ENCODE measurements at places on chromosomes 11 and 22.

GRCh38 chr11:45501392-45502225, 163.8 kb downstream of the CHST1 start:
- no peak for DNase-seq

DNA sequence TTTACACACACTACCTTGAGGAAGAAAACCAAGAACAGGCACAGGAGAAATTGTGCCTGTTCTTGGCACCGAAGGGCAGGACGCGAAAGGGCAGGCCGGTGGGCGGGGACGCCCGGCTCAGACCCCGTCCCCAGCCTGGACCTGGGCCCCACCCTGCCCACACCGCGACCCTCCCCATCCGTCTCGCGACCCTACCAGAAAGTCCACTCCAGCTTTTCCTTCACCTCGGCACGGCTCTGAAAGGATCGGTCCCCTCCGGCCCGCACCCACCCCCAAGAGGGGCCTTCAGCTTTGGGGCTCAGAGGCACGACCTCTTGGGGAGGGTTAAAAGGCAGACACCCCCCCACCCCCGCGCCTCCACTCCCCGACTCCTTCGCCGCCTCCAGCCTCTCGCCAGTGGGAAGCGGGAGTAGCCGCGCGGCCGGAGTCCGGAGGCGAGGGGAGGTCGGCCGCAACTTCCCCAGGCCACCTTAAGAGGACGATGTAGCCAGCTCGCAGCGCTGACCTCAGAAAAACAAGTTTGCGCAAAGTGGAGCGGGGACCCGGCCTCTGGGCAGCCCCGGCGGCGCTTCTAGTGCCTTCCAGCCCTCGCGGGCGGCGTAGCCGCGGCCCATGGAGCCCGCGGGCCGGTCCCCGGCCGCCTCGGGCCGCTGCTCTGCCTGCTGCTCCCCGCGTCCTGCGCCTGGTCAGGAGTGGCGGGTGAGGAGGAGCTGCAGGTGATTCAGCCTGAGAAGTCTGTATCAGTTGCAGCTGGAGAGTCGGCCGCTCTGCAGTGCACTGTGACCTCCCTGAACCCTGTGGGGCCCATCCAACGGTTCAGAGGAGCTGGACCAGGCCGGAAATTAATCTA, 4.4 kb downstream of the SEC14L6 start:
- peak; percentile 4 for DNase-seq

- peak; percentile 62 for DNase-seq
Observed at GRCh38 chr11:68843052-68843561, 1.4 kb upstream of the CPT1A start.

DNA sequence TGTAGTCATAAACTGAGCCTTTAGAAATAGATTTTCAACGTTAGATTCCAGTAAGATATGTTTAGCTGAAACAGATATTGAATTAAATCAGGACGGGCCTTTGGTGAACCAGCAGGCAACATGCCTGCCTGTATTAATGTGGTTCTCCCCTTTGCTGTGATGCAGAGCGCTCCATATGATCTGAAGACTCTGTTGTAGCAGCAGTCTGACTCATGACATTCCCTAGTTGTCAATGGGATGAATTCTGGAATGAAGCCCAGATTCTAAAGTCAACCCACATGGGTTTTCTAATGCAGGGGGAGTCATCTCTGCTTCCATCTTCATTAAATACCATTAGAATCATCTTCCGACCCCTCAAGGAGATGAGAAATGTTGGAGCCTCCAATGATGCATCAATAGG, 864.5 kb downstream of the NTM start:
- no peak for DNase-seq

DNA sequence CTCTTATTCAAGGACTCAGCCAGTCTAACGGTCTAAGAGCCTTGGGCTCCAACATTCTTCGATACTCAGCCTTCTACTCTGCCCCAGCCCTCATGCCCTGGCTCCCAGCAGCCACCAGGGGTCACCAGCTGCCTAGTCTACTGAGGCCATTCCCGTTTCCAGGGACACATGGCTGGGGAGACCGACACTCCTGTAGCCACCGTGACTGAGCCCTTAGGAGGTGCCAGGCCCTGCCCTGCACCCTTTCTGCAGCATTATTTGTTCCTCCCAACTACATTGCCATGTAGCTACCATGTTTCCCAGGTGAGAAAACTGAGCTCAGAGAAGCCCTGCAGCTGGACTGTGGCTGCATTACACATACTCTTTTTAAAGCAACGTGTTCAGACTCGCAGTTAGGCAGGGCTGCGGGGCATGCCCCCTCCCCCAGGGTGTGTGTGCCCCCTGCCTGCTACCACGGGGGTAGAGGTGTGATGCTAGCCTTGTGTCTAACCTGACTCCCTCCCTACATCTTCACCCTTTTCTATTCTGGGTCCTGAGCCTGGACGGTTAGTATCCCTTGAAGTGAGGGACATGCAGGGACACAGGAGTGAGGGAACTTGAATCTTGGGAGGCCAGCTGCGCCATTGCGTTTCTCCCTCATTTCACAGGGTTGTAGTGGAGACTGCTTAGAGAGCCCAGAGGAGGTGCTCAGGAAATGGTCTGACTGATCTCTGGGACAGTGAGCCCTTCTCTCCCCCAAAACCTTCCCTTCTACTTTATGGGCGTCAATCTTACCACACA, 17.5 kb downstream of the ATG16L2 start:
- peak; percentile 68 for DNase-seq

GRCh38 chr11:106091480-106092123, 14.1 kb downstream of the AASDHPPT start:
- peak; percentile 24 for DNase-seq

- no peak for DNase-seq
Observed at GRCh38 chr22:22048318-22048942, 65.8 kb upstream of the TOP3B start.

GRCh38 chr11:84780689-84781293, 846.4 kb downstream of the DLG2 start:
- DNase-seq, result no peak

GRCh38 chr11:102386136-102386734, 39.2 kb downstream of the BIRC2 start:
- DNase-seq, result no peak

GRCh38 chr22:28243539-28243938, 324.5 kb upstream of the PITPNB start:
- DNase-seq, result no peak

GRCh38 chr11:95296621-95297025, 65.6 kb upstream of the SESN3 start:
- DNase-seq, result no peak

GRCh38 chr11:40328890-40329614, 1130.4 kb downstream of the LRRC4C start:
- no peak for DNase-seq

GRCh38 chr11:117870103-117870952, 6.1 kb downstream of the FXYD6 start:
- no peak for DNase-seq

DNA sequence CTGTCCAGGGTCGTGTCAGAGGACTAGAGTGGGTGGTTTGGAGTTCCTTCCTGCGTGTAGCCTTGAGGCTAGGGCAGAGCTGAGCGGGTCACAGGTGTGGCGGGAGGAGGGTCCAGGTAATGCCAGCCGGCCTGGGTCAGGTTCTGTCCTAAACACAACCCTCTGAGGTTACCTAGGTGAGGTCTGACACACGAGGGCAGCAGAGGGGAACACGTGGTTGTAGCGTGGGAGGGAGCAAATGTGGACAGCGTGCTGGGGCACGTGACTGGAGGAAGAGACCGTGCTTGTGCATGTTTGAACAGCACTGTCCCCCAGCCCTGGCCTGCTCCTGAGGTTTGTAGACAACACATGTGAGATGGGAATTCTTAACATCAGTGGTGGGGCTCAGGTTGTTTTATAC, 13.1 kb downstream of the MOV10L1 start:
- DNase-seq, result peak; percentile 7

DNA sequence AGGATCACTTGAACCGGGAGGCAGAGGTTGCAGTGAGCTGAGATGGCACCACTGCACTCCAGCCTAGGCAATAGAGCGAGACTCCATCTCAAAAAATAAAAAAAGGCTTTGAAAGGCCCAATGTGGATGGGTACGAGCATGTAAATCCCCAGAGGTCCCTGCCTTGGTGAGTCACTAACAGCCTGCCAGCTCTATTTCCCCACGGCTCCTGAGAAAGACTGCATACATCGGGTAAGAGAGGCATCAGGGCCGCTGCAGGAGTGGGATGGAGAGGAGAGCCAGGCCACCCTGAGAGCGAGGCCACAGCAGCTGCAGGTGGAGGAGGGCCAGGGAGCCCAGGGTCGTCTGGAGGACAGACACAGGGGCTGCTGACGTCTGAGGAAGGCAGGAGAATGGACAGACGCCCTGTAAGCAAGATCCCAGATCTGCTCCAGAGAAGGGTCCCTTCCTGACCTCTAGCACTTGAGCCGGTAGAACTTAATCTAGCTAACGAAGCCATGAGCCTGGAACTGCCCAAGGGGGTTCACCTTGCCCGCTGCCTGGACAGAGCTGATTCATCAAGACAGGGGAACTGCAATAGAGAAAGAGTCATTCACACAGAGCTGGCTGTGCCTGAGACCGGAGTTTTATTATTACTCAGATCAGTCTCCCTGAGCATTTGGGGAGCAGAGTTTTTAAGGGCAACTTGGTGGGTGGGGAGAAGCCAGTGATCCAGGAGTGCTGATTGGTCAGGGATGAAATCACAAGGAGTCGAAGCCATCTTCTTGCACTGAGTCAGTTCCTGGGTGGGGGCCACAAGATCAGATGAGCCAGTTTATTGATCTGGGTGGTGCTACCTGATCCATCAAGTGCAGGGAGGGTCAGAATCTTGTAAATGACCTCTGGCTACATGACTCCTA, 5.1 kb upstream of the KRTAP5-9 start:
- DNase-seq, result no peak

DNA sequence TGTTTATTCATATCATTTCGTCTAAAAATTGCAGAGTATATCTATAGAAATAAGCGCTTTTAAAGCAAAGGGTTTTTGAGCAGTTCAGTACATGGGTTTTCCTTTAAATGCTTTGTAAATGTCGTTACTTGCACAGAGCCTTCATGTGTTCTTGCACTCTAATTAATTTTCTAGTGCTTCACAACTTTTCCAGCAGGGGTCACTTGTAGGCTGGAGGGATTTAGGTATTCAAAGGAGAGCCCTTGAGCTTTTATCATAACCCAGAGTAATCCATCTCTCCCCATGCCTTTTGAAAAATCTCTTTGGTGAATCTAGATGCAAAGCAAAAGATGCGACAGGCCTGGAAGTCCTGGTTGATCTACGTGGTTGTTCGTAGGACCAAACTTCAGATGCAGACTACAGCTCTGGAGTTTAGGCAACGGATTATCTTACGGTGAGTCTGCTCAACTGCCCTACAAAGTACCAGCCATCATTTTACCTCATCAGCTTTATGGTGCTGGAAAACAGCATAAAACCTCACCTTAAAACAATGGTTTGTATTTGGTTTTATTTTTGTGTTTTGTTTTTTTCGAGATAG, 60.4 kb downstream of the SFI1 start:
- DNase-seq, result no peak

DNA sequence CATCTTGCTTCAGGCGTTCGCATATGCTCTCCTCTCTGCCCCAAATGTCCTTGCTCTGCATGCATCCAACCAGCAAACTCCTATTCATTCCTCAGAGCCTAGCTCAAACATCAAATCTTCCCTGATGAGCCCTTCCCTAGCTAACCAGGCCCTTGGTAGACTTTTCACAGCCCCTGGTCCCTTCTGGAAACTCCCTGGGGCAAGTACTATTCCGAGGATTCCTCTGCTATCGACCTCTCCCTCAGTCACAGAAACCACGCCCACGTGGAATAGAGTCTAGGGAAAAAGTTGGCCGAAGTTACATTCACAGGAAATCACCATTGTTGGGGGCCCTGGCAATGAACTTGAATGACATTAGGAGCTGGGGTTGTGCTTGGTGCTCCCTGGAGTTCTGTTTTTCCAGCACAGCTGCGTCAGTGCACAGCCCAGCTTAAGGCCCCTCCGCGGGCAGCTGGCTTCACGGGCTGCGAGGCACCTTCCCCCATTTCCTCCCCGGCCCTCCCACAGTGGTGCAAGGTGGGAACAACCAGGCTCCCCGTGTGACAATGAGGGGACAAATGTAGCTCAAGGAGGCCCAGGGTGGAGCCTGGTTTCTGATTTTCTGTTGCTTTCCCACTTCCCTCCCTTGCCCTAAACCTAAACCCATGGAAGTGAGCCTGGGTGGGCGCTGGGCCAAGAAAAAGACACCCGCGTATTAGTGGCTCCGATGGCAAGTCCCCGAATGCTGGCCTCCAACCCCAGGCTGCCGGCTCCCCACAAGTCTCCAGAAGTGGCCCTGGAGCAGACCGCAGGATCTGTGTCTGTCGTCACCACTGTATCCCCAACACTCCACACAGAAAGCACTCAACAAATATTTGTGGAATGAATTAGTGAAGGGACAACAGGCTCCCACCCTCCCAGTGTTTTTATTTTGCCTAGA, 4.3 kb upstream of the ATP5MGL start:
- no peak for DNase-seq

DNA sequence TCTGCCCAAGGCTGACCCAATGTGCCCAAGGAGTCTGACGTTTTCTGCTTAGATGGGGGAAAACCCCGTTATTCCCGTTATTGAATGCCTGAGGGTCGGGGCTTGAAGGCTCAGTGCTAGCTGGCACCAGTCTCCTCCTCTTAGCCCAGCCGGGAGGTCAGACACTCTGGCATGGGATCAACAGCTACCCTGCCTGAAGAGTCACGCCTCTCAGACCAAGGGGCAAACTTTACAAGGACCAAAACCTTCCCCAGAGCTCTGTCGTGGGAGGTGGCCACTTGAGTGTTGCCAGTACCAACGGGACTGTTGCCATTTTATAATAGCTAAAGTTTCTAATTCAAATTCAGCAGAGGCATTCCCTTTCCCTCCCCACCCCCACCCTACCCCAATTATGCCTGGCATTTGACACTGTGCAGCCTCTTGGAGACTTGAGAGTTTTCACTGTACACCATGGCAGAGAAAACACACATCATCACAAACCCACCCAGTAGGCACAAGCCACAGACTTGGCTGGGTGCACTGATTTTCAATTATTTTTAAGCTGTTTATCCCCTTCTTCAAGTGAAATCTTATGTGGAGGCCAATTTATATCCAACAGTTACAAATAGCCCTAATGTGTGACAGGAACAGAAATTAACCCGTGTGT, 137.5 kb upstream of the SYT13 start:
- no peak for DNase-seq

DNA sequence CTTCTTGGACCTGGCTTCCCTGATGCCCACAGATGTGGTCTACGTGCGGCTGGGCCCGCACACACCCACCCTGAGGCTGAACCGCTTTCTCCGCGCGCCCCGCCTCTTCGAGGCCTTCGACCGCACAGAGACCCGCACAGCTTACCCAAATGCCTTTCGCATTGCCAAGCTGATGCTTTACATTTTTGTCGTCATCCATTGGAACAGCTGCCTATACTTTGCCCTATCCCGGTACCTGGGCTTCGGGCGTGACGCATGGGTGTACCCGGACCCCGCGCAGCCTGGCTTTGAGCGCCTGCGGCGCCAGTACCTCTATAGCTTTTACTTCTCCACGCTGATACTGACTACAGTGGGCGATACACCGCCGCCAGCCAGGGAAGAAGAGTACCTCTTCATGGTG, 1.2 kb downstream of the CNGA4 start:
- DNase-seq, result no peak

GRCh38 chr11:65420979-65421793, 1.4 kb upstream of the NEAT1 start:
- DNase-seq, result peak; percentile 81

- DNase-seq, result no peak
Observed at GRCh38 chr11:8759634-8760033, 77.0 kb downstream of the RPL27A start.

- no peak for DNase-seq
Observed at GRCh38 chr11:44771841-44772240, 45.1 kb downstream of the TSPAN18 start.

- no peak for DNase-seq
Observed at GRCh38 chr22:32999039-32999815, 59.0 kb downstream of the SYN3 start.
